ENCODE measurements at places on chromosomes 7 and 10. TPM values are rescaled to one million over a fixed set of nuclear protein-coding genes. Genes with fewer than 3 reads are reported as not detected.

ZNF727 gene
- not detected for polyA plus RNA-seq

TMEM229A gene
- polyA plus RNA-seq, result not detected

DNA sequence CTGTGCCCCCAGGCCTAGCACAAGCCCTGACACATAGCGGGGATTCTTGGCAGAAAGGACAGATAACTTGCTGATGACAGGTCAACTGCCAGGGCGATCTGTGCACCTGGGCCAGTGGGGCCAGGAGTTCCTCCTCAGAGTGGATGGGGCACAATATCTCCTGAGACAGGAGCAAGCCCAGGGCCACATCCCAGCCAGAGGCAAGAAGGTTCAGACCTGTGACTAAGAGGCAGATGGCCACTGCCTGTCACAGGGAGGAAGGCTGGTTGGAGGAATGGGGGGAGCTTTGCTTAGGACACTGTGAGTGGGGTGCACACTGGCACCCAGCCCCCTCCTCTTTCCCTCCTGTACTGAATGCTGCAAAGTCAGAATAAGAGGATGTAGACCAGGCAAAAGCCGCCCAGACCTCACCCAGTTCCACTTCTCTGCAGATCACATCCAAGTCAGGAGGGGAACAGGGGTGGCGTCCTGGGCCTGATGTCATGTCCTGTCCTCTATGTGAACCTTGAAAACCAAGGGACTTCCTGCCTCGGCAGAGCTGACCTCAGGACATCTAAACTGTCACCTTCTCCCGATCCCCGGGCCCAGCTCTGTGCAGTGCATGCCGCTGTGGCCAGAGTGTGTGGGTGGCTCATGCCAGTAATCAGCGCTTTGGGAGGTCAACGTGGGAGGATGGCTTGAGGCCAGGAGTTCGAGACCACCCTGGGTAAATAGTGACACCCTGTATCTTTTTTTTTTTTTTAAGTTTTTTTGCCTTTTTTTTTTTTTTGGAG lies 1.3 kb downstream of the GUSB start:
- peak; percentile 40 for DNase-seq

GRCh38 chr7:23306936-23307521 lies 7.9 kb downstream of the MALSU1 start:
- DNase-seq, result no peak

GRCh38 chr10:121736315-121737130 lies 138.3 kb upstream of the FGFR2 start:
- no peak for DNase-seq

- DNase-seq, result peak; percentile 83
Observed at GRCh38 chr10:87094373-87095235, at the start of the genes GLUD1 and SHLD2. Gene GLUD1, minus strand, starts transcription at chr10:87094843. Its CDS starts 74 bp downstream, at chr10:87094769. Gene SHLD2, plus strand, starts transcription at chr10:87095206. Its CDS starts 56,149 bp downstream, at chr10:87151355.

GRCh38 chr7:151245360-151246101 lies 3.0 kb downstream of the SMARCD3 start:
- peak; percentile 72 for DNase-seq

GRCh38 chr7:16091701-16092310 lies 329.5 kb downstream of the CRPPA start:
- no peak for DNase-seq

DNA sequence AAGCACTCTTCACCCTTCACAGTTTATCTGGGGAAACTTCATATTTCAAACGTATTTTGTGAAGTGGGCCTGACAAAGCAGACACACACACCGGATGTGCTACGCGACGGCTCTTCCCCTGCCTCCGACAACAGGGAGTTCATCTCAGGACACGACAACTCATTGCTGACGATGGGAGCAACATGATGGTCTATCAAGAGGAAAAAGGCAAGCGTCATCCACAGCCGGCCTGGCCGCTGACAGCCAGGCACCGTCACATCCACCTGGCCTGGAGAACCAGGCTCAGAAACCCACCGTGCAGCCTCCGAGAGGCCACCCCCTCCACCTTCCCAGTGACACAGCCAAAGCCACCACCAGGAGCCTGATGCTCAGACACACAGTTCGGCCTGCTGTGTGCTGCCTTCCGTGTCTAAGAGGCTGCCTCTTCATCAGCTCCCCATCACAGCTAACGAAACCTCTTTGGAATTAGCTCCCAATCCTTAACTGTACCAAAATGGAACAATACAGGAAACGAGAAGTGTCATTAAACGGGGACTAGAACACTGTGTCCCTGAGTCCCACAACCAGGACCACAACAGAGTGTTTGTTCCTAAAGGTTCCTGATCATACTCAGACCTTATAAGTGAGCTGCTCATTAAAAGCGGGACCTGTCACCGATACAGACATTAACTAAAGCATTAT lies 76.7 kb downstream of the SFMBT2 start:
- no peak for DNase-seq

DNA sequence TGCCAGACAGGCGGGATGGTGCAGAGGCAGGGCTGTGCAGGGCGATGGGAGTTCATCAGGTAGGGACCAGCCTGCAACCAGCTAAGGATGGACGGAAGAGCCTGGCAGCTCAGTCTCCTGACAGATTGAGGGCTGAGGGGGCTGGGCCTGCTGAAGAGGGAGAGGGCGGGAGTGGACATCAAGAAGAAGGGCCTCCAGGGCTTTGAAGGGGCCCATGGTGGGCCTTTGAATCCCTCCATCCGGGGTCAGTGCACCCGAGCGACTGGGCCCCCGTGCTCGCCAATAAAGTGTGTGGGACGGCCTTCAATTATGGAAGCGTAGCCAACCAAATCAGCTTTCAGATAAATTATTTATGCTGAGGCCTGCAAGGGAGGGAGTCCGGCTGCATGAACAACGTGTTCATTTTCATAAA lies 431.2 kb downstream of the RPS24 start:
- DNase-seq, result no peak

DNA sequence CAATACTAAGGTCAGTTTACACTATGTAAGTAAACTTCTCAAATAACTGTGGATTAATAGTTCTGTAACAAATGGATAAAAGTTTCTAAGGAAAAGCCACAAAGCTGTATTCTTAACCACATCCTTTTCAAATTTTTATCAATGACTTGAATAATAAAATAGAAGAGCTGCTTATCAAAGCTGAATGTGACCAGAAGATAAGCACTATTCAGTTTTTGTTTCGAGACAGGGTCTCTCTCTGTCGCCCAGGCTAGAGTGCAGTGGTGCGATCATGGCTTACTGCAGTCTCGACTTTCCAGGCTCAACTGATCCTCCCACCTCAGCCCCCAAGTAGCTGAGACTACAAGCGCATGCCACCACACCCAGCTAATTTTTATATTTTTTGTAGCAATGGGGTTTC lies 17.0 kb downstream of the UPF2 start:
- no peak for DNase-seq

GRCh38 chr7:155287284-155287935 lies 10.3 kb upstream of the INSIG1 start:
- DNase-seq, result no peak

Data from naive thymus-derived CD4-positive, alpha-beta T cell (primary cell).